Tongue (tissue), 3 donors: ENCODE measurements at places on chromosomes 7 and 10. TPM values are rescaled to one million over a fixed set of nuclear protein-coding genes. Genes with fewer than 3 reads are reported as not detected.

OR13A1 gene
- total RNA-seq = not detected

SORCS3 gene
- 1.4 TPM for total RNA-seq

AKR1D1 gene
- not detected for total RNA-seq

SPDYE9 gene
- not detected for total RNA-seq

KBTBD2 gene
- 70.3 TPM for total RNA-seq

CCDC3 gene
- total RNA-seq = 15.0 TPM

HYAL4 gene
- not detected for total RNA-seq

ENTPD1 gene
- 33.5 TPM for total RNA-seq

FFAR4 gene
- total RNA-seq = not detected

CFAP46 gene
- 0.41 TPM for total RNA-seq

PDK4 gene
- total RNA-seq = 48.6 TPM

HIF1AN gene
- total RNA-seq = 16.8 TPM

GRCh38 chr10:34178756-34179155 is 636.3 kb downstream of the PARD3 start:
- no peak for DNase-seq

DNA sequence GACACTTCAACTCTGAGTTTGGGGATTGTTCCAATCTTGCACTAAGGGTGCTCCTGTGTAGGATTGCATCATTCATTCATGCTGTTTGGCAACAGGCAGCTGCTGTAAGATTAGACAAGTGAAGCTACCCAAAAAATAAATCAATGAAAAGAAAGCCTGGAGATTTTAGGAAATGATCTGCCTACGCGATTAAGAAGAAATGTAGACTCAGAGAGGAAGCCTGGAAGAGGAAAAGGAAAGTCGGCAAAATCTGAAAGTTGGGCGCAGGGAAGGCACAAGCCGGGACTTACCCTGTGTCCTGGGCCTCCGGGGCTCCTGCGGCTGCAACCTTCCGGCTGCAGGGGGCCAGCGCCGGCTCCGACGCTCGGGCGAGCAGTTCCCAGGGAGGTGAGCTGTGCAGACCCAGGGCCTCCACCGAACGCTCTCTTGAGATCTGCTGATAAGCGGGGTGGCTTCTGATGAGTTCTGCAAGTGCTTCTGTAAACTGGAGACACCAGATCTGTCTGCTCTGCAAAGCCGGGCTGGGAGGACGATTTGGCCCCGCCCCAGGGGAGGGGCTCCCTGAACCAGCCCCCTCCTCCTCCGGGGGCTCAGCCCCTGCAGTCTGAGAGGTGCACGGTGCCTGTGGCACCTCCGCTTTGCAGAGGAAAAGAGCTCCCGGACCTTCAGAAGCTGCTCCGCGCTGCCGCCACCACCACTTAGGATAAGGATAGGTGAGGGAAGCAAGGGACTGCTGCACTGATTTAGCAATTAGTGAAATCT is 17.4 kb downstream of the PSPH start:
- peak; percentile 83 for DNase-seq

DNA sequence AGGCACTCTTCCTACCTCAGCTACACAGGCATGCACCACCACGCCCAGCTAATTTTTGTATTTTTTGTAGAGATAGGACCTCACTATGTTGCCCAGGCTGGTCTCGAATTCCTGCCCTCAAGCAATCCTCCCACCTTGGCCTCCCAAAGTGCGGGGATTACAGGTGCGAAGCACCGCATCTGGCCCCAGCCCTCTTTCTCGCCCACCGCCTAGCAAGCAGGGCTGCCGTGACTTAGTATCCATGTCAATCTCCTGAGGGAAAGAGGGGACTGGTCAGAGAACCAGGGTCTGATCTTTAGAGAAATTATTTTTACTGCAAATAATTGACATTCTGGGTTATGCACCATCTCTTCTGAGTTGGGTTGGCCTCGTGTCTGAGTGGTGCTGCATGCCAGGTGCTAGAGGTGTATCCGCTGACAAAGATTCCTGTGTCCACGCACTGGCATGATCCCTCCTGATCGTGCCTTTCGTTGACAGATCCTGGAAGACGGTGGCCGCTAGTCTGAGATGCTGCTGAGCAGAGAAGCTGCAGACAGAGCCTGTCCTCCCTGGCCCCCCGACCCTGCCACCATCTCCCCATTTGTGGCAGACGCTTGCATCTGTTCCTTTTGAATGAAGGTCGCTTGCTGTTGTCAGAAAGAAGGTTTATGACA is 22.7 kb downstream of the WIPI2 start:
- no peak for DNase-seq

DNA sequence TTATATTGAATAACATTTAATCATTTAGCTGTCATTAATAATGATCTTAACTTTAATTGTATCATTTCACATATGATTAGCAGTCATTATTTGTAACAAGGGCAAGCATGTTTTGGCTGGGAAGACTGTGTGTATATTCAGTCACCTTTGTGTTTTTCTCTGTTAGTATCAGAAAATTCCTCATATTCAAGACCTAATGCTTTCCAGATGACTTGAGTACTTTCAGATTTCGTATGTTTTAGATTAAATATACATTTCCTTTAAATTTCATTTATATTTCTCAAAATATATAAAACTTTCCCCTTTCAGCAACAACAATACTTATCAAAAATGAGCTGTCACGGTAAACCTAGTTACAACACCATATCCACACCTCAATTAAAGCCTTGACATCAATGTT is 6.3 kb upstream of the CACNA2D1 start:
- no peak for DNase-seq

DNA sequence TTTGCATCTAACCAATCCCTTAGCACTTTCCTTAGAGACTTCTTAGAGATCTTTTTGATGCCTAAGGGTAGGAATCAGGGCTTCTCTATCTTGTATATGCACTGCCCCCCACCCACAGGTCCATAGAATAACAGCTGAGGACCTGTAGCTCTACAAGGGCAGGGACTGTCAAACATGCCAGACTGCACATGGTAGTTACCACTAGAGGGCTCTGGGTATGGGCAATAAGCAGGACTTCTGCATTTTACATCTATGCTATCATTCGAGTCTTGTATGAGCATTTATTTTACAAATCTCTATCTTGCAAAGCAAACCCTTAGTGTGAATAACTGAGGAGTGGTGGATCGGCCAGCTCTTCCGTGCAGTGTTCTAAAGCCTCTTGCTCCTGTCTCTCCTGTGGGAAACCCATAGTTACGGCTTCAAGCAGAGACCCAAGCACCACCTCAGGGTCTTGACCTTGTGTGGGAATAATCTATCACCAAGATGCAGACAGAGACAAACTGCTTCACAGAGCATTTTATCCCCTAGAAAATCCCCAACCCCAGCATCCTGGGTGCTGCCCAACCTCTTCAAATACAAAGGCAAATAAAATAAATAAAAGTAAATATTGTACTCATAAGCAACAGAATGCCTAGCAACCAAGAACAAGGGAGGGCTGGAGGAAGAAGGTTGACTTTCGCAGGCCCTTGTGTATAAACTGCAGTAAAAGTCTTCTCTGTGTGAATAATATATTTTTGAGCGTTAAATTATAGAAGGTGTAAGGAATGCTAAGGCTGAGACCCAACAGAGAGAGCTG is 219.3 kb downstream of the WDR11 start:
- peak; percentile 54 for DNase-seq

DNA sequence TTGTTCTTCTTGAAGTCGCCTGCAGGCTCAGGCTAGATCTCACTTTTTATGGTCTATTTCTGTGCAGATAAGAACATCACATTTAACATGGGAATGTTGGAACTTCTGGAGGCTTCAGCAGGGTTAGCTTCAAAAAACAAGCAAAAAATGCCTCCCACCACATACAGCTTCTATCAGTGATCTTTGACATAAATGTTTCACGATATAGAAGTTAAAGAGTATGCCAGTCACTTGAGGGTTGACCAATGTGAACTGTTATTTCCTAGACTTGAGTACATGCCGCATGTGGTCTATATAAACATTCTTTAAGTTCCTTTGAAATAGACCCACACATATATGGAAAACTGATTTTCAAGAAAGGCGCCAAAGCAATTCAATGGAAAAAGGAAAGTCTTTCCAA is 219.2 kb upstream of the KLF14 start:
- no peak for DNase-seq

DNA sequence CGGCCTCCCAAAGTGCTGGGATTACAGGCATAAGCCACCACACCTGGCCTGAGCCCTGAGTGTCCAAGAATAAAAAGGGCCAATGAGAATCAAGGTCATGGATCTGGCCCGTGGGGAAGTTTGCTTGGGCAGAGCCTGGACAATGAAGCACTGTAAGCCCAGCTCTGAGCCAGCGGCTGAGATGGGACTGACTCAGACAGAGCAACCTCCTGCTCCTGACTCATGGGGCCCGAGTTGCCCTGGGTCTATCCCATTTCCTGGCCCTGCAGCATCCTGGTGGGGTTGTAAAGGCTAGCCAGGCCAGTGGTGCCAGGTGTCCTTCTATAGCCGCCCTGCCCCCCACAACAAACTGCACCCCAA is 5.2 kb upstream of the MYH16 start:
- no peak for DNase-seq

DNA sequence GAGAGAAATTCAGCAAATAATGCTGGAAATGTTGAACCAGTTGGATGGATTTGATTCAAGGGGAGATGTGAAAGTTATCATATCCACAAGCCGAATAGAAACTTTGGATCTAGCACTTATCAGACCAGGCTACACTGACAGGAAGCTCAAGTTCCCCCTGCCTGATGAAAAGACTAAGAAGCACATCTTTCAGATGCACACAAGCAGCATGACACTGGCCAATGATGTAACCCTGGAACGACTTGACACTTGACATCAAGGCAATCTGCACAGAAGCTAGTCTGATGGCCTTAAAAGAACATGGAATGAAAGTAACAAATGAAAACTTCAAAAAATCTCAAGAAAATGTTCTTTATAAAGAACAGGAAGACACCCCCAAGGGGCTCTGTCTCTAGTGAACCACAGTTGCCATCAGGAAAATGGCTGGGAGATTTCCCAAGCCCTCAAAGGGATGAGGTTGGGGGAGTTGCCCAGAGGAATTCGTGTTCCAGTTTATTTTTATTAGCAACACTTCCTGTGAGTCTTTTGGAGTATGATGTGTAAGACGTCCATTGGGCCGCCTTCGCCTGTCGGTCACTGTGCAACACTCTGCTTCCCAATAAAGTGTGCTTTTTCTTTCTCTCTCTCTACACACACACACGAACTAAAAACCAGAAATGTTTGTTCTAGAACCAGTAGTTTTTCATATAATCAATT is 200.0 kb downstream of the HIBADH start:
- no peak for DNase-seq

- DNase-seq = no peak
Observed at GRCh38 chr10:78339251-78339650, 305.6 kb downstream of the RPS24 start.

DNA sequence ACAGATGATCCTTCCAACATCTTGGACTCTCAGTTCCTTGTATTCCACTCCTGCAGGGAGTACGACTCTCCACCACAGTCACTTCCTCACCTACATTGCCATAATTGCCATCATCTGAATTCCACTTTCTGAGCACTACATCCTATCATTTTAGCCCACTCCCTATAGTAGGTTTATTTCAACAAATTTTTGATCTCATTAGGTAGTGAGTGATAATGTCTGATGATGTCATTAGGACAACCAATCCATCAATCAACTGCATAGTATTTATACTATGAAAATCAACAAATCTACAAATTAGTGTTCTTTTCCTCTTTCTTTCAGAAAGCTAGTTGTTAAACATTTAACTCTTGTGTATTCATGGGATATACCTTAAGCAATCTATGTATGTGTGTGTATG is 13.7 kb upstream of the TRA2A start:
- no peak for DNase-seq

GRCh38 chr10:5045095-5045494 is 41.4 kb upstream of the AKR1C2 start:
- DNase-seq = no peak

GRCh38 chr10:61166489-61166888 is 222.5 kb upstream of the RHOBTB1 start:
- DNase-seq = no peak

- peak; percentile 83 for DNase-seq
Observed at GRCh38 chr10:28432210-28432676, 100.7 kb upstream of the WAC start.

GRCh38 chr10:110641256-110641655 is 2.9 kb upstream of the RBM20 start:
- peak; percentile 42 for DNase-seq

- peak; percentile 44 for DNase-seq
Observed at GRCh38 chr7:100711369-100711768, 5.4 kb downstream of the POP7 start.

DNA sequence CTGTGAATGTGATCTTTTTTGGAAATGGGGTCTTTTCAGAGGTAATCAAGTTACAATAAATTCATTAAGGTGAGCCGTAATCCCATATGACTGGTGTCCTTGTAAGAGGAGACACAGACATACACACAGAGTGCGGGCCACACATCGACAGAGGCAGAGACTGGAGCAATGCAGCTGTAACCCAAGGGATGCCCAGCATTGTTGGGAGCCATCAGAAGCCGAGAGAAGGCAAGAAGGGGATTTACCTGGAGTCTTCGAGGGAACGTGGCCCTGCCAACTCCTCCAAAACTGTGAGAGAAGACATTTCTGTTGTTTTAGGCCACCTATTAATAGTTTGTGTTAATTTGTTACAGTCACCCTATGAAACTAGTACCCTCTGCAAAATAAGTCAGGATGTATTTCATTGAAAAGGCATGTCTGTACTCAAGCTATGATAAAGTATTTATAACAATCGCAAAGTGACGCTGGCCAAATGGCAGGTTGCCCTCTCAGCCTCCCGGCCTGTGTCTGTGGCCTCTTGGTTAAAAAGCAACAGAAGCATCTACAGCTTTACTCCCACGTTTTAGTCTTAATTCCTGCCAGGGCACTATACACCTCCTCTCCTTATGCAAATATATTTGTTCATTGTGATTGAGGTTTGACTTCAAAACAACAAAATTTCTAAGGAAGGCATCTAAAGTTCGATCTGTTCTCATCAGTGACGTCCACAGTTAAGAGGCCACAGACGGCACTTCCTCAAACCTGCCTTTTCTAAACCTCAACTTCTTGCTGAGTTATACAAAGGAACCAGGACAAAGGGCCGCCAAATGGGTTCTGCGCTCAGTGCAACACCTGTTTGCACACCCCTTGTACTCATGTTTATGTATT is 46.8 kb downstream of the HIPK2 start:
- DNase-seq = no peak

GRCh38 chr7:125098377-125098970 is 168.8 kb upstream of the POT1 start:
- no peak for DNase-seq

DNA sequence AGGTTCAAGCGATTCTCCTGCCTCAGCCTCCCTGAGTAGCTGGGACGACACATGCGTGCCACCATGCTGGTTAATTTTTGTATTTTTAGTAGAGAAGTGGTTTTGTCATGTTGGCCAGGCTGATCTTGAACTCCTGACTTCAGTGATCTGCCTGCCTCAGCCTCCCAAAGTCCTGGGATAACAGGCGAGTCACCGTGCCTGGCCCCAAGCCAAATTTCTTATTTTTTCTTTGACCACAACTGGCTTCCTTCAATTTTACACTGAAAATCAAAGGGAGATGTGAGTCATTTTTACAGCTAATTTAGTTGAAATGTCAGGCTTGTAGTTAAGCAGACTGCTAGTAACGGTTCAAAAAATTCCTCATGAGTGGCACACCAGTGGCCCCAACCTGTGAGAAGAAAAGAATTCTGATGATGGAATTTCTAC is 7.8 kb downstream of the RNF216 start:
- no peak for DNase-seq
